ENCODE measurements at places on chromosomes 13 and 19.
A peak's percentile ranks its signal among the peaks of the same experiment; 100 is the strongest.

GRCh38 chr19:19274146-19274545 is 1.0 kb upstream of the TM6SF2 start:
- H3K36me3 ChIP-seq, result no peaks in the 10 kb centered on the region
- no peaks in the 10 kb centered on the region for H3K27me3 ChIP-seq
- no peak overlapping the region for H3K27ac ChIP-seq
- DNase-seq, result no peak
- H3K4me1 ChIP-seq, result no peaks in the 10 kb centered on the region
- no peak overlapping the region for H3K4me3 ChIP-seq

DNA sequence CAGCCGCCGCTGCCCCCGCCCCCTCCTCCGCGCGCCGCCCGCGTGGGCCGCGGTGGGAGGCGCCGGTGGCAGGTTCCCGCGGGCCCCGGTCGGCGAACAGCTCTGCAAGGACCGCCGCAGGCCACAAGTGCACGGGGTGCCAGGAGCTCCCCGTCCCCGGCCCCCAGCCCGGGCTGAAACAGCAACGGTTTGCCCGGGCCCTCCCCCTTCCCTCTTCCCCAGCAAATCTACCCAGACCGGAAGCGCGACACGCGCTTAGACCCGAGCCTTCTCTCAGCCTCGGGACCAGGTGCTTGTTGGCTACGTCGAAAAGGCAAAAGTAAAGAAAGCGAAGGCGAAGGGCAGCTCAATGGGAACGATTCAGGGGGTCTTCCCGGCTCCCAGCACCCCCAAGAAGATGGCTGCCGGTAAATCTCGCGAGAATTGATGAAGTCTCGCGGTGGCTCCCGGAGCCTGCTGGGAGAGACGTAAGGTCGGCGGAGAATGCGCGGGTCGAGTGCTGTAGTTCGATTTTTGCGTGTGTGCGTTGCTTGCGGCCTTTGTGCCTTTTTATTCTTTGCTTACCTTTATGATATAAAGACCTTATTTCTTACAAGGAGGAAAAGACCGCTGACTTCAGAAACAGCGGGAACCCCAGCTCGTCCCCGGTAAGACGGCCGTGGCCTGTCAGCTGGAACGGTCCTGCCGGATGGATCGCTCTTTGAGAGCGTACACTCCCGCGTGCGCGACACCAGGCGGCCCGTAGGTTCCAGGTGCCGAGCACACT is at the start of gene RBM26:
Gene RBM26, minus strand, starts transcription at position 425 of the 766 bp plus-strand sequence. CDS start 481 bp downstream, outside the sequence.
- H3K27ac ChIP-seq, result peak within 1 kb of the TSS; percentile 92
- no peaks in the 10 kb centered on the region for H3K27me3 ChIP-seq
- H3K36me3 ChIP-seq, result peaks cover 10% of the 10 kb centered on the region
- peak within 1 kb of the TSS; percentile 92 for H3K4me3 ChIP-seq
- peaks cover 28% of the 10 kb centered on the region for H3K4me1 ChIP-seq
- peak; percentile 70 for DNase-seq

DNA sequence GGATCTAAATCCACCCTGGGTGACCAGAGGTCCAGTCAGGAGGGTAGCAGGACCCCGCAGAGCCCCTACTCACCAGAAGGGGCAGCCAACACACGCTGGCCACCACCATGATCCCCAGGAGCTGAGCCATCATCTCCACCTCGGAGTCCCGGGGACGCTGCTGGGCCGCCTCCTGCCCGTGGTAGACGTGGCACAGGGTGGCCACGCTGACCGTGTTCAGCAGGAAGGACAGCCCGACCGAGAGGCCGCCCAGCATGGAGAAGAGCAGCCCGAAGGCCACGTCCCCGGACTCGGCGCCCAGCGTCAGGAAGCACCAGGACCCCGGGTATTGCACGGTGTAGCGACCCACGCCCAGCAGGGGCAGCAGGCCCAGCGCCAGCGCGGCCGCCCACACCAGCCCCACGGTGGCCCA is 6.9 kb downstream of the TBXA2R start:
- no peaks in the 10 kb centered on the region for H3K27me3 ChIP-seq
- H3K4me1 ChIP-seq, result peaks cover 13% of the 10 kb centered on the region
- H3K36me3 ChIP-seq, result no peaks in the 10 kb centered on the region
- no peak overlapping the region for H3K27ac ChIP-seq
- no peak overlapping the region for H3K4me3 ChIP-seq

DNA sequence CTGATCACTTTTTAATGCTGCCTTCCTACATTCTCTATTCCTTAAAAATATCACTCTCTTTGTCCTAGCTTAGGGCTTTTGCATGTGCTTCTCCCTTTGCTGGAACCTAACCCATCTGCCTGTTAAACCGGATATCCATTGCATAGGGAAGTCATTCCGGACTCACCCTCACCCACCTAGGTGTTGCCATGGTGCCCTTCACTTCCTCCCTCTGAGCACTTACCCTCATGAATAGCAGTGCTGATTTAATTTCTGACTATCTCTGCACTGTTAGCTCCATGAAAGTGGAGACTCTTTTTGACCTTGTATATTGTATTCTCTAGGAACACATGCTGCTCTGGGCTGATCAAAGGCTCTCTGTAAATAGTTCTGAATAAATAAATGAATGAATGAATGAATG is 401.9 kb downstream of the PCDH20 start:
- no peak overlapping the region for H3K27ac ChIP-seq
- no peaks in the 10 kb centered on the region for H3K27me3 ChIP-seq
- DNase-seq, result no peak
- no peak overlapping the region for H3K4me3 ChIP-seq
- H3K36me3 ChIP-seq, result no peaks in the 10 kb centered on the region

GRCh38 chr19:45380107-45380506 is 9.7 kb upstream of the ERCC2 start:
- H3K4me1 ChIP-seq, result peaks cover 5% of the 10 kb centered on the region
- H3K36me3 ChIP-seq, result no peaks in the 10 kb centered on the region
- H3K27ac ChIP-seq, result no peak overlapping the region
- no peaks in the 10 kb centered on the region for H3K27me3 ChIP-seq
- DNase-seq, result no peak

DNA sequence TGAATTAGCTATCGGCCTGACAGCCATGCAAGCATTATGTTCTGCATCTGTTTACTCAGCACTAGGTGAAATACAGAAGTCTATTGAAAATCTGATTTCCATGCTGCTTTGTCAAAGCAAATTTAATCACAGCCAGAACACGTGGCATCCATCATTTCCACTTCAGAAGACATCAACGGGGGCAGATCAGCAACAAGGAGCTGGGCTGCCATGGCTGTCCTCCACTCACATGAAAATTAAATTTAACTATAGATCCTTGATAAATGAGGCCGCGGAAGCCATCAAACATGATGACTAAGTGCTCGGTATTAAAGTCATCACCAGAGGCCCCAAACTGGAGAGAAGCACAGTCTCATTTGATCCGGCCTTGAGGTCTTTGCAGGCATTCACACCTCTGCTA is 443.5 kb downstream of the HS6ST3 start:
- no peak overlapping the region for H3K27ac ChIP-seq
- H3K36me3 ChIP-seq, result no peaks in the 10 kb centered on the region
- no peak overlapping the region for H3K4me3 ChIP-seq
- no peaks in the 10 kb centered on the region for H3K4me1 ChIP-seq

GRCh38 chr13:97283888-97284287 is 61.8 kb downstream of the MBNL2 start:
- no peak for DNase-seq
- no peaks in the 10 kb centered on the region for H3K36me3 ChIP-seq
- H3K27me3 ChIP-seq, result no peaks in the 10 kb centered on the region
- H3K27ac ChIP-seq, result peak overlapping the region; percentile 99
- H3K4me1 ChIP-seq, result peaks cover 97% of the 10 kb centered on the region
